ENCODE measurements at places on chromosomes 4 and X. TPM values are rescaled to one million over a fixed set of nuclear protein-coding genes. Genes with fewer than 3 reads are reported as not detected.

ADGRG4 gene
- polyA plus RNA-seq = not detected

SORCS2 gene
- polyA plus RNA-seq = 0.01 TPM

SERPINA7 gene
- not detected for polyA plus RNA-seq

L1CAM gene
- 31.1 TPM for polyA plus RNA-seq

CFI gene
- not detected for polyA plus RNA-seq

MYOZ2 gene
- polyA plus RNA-seq = not detected

IL13RA2 gene
- 0.70 TPM for polyA plus RNA-seq

CLDN22 gene
- polyA plus RNA-seq = not detected

IL3RA gene
- not detected for polyA plus RNA-seq

SMPX gene
- not detected for polyA plus RNA-seq

CENPI gene
- polyA plus RNA-seq = 10.5 TPM

EDNRA gene
- 7.8 TPM for polyA plus RNA-seq

Measured in keratinocyte (primary cell).